Epithelial cell of proximal tubule (primary cell): ENCODE measurements at places on chromosomes 5 and 9.

DNA sequence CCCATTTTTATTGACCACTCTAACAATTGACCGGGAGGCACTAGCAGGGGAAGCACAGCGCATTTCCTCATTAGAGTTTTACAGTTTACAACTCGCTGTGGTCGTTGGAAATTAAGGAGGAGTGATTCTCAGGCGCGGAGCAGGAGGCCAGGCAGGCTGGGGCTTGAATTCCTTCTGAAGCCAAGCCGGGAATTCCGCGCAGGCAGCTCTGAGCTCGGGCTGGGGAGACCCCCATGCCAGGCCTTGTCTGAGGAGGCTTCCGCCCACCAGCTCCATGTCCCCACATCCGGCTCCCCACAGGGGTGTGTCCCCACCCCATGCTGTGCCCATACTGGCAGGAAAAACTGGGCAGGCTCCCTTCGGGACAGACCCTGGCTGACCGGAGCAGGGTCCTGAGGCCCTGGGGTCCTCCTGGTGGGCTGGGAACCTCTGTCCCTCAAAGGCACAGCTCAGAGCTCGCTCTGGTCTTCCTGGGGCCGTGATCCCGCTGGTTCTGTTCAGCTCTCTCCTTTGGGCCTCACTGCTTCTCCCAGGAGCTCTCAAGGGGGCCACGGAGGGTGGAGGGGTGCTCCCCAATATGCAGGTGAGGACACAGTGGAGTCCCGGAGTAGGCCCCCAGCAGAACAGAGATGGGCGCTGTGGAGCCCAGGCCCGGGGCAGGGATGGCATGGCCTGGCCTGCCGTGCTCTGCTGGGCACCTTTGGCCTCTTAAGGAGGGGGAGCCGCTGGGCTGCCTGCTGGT, 1.3 kb upstream of the NRARP start:
- no peak for DNase-seq

GRCh38 chr9:13758936-13759335, 479.4 kb upstream of the MPDZ start:
- no peak for DNase-seq

- no peak for DNase-seq
Observed at GRCh38 chr5:59569608-59570334, 323.8 kb downstream of the PDE4D start.

GRCh38 chr9:127388037-127388855, 8.7 kb upstream of the SLC2A8 start:
- no peak for DNase-seq

- DNase-seq, result no peak
Observed at GRCh38 chr9:114065304-114065703, 12.8 kb downstream of the AMBP start.
